Bronchial epithelial cell (primary cell): ENCODE measurements at places on chromosomes 16 and 17. TPM values are rescaled to one million over a fixed set of nuclear protein-coding genes. Genes with fewer than 3 reads are reported as not detected.

Gene SLC6A2
- total RNA-seq = 0.26 and 0.38 TPM in 2 replicates

Gene ZNF276
- total RNA-seq = 12.9 and 15.5 TPM in 2 replicates

Gene NFAT5
- total RNA-seq = 8.8 and 11.1 TPM in 2 replicates

Gene FKBP10
- total RNA-seq = 64.1 and 81.6 TPM in 2 replicates

Gene KRTAP9-4
- not detected in 2 replicates for total RNA-seq
